Fibroblast of lung (primary cell): ENCODE measurements at places on chromosomes 3 and 15.

DNA sequence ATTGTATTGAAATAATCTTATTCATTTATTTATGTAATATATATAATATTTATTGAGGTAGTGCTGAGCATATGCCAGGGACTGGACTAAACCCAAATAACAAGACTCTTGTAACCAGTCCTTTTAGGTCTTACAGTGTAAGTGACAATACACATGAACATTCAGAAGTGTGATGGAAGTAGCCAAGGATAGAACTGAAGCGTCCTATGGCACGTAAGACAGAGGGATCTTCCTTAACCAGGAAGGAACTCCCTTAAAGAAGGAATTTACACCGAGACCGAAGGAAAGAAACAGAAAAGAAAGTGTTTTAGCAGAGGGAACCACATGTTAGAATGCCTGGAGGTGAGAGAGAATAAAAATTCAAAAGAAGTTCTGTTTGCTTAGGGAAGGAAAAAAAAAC lies 23.6 kb upstream of the CLDN1 start:
- no peak for DNase-seq

DNA sequence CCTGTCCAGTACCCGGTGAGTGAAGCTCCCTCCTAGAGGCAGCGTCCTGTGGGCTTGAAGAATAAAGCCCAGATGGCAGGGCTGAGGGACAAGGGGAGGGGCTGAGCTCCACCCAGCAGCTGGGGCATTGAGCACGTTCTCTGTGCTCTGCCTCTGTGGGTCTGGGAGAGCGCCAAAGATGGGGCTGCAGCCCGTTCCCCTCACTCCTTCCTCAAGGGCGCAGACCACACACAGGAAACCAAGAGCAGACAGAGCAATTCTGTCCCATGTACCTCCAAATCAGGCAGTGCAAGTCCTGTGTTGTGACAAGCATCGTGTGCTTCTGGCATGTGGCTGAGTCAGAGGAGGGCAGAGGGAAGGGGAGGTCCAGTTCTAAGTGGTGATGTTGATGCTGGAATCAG lies 15.7 kb upstream of the KIF23 start:
- DNase-seq, result peak; percentile 33

DNA sequence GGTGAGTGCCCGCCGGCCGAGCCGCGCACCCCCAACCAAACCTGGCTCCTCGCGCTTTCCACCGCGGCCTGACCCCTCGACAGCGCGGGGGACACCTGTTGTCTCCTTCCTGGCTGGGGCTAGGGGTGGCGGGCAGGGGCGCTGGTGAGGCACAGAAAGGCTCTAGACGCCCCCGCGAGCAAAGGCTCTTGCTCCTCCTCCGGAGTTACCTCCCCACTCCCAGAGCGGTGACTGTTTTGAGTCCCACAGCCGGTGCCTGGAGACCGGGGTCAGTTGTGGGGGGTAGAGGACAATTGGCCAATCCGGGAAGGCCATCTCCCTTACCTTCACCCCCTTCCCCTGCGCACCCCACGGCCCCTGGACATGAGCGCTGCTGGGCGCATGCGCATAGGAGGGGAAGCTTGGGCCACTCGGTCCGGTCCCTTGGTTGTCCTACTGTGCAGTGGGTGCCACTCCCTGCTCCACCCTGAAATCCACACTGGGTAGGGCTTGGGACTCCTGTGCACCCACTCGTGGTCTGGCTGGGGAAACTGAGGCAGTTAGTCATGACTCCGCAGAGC lies 554 bp downstream of the CHST13 start:
- no peak for DNase-seq

DNA sequence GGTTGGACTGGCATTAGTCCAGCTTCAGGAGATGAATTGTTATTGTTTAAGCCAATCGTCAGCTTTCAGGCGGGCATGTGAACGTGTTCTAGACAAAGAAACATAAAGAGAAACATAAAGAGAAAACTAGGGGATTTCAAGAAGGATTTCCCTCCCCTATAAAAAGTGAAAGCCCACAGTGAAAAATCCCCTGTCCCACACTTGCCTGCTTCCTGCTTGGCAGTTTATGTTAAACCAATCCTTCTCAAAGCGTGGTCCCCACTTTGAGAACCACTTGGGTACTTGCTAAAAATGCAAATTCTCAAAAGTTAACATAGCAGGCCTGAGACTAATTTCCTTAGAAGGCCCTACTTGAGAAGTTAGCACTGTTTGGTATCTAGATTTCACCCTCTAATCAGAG lies 293.0 kb upstream of the SOX14 start:
- DNase-seq, result no peak

GRCh38 chr15:70418943-70419342 lies 321.2 kb upstream of the TLE3 start:
- no peak for DNase-seq
